BJ (cell line): ENCODE measurements at places on chromosomes 13 and 19. TPM values are rescaled to one million over a fixed set of nuclear protein-coding genes. Genes with fewer than 3 reads are reported as not detected.

CABP5 gene
- not detected in 2 replicates for polyA plus RNA-seq

NTN5 gene
- polyA plus RNA-seq: 0.10 and 0.11 TPM in 2 replicates

TMPRSS9 gene
- polyA plus RNA-seq: not detected in 2 replicates

- no peak for DNase-seq
Measured at GRCh38 chr13:20301403-20302071, 69.4 kb upstream of the GJB6 start.

- DNase-seq: no peak
Measured at GRCh38 chr13:26042785-26043184, 9.0 kb downstream of the SHISA2 start.

DNA sequence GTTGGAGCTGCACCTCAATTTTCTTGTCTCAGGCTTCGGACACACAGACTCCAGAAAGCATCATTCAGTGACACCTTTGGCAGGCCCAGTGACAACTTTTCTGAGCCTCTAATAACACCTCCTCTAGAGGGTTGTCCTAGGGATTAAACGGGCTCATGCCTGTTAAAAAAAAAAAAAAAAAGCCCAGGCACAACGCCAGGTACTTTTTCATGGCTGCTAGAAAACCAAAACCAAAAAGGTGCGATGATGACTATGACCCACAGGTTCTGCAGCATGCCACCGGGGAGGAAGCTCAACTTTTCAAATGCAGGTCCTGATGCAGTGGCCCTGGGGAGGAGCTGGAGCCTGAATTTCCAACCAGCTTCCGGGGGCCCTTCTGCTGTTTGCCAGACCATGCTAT lies 184.2 kb downstream of the ABCC4 start:
- no peak for DNase-seq

- DNase-seq: no peak
Measured at GRCh38 chr19:6464070-6464873, at the start of gene CRB3. Gene CRB3, plus strand, starts transcription at chr19:6464271. Its CDS starts 431 bp downstream, at chr19:6464702.

GRCh38 chr19:38233740-38234251 lies 9.8 kb upstream of the DPF1 start:
- no peak for DNase-seq
